ENCODE measurements at places on chromosomes 2 and 18.

- peak; percentile 5 for DNase-seq
Measured at GRCh38 chr2:198615972-198616371, 811.6 kb downstream of the PLCL1 start.

- DNase-seq: no peak
Measured at GRCh38 chr2:206766057-206766930, 888 bp downstream of the FASTKD2 start.

GRCh38 chr18:22456547-22456946 is 38.8 kb upstream of the CTAGE1 start:
- DNase-seq: no peak

DNA sequence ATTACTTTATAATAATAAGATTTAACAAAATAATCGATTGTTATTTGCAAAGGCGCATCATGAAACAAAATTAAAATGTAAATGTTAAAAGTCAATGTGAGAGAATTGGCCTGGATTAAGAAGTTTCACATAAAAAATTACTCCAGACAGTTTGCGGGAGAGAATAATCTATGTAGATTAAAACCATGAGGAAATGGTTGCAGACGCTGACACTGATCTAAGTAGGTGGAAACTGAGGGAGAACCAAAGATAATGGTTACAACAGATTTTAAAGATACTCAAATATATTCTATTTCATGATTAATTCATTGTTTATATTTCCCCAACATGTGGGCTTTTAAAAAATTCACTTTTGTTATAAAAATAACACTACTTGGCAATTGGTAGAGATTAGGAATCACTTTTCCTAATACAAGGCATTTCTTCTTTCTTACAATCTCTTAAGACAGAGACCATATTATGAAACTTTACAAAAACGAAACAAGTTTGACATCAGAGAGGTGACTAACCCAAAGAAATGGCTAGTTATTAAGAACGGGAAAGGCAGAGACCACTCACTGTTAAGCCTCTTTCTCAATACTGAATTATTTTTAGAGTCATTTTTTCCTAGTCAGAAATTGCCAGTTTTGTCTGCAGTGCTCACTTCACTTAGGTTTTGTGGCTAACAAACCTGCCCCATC is 1.6 kb downstream of the KANSL1L start:
- DNase-seq: no peak

GRCh38 chr2:11610624-11611242 is 59.3 kb downstream of the NTSR2 start:
- DNase-seq: no peak

- peak; percentile 82 for DNase-seq
Measured at GRCh38 chr2:85886590-85886989, 2.2 kb downstream of the ST3GAL5 start.
